ENCODE measurements at places on chromosomes 2 and 18.

- DNase-seq: no peak
These were observed 254.7 kb upstream of the FIGN start for GRCh38 chr2:163990541-163990940.

- no peak for DNase-seq
These were observed 195.5 kb downstream of the ANAPC1 start for GRCh38 chr2:111688482-111688881.

DNA sequence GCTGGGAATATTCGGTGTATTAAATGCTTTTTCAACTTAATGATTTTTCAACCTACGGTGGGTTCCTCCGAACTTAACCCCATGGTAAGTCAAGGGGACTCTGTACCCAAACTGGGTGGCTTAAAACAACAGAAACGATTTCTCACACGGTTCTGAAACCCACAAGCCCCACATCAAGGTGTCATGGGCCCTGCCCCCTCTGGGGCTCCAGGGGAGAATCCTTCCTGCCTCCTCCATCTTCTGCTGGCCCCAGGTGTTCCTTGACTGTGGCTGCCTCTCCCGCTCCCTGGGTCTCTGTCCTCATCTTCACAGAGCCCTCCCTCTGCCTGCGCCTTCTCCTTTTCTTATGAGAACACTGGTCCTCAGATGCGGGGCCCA is 301.3 kb upstream of the SALL3 start:
- no peak for DNase-seq

DNA sequence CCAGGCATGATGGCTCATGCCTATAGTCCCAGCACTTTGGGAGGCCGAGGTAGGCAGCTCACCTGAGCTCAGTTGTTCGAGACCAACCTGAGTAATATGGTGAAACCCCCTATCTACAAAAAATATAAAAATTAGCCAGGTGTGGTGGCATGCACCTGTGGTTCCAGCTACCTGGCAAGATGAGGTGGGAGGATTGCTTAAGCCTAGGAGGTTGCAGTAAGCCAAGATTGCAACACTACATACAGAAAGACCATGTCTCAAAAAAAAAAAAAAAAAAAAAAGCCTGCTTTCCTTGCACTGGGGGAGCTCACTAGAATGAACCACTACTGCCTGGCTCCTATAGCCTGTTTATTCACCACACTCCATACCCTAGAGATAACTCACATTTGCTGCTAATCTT is 7.4 kb upstream of the MAT2A start:
- DNase-seq: no peak

DNA sequence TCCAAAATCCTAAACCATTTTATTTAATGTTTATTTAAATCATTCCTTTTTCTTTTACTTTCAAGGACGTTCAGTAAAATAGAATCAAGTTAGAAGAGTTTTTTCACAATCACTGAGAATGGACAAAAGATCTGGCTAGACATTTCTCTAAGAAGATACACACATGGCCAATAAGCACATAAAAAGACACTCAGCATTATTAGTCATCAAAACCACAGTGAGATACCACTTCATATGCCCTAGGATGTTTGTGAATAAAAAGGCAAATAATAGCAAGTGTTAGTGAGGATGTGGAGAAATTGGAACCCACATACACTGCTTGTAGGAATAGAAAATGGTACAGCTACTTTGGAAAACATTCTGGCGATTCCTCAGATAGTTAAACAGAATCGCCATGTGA is 76.1 kb downstream of the RHBDD1 start:
- no peak for DNase-seq

GRCh38 chr2:118858485-118859156 is 11.2 kb upstream of the EN1 start:
- DNase-seq: no peak

GRCh38 chr2:240713071-240713927 is 21.6 kb downstream of the AQP12A start:
- no peak for DNase-seq

DNA sequence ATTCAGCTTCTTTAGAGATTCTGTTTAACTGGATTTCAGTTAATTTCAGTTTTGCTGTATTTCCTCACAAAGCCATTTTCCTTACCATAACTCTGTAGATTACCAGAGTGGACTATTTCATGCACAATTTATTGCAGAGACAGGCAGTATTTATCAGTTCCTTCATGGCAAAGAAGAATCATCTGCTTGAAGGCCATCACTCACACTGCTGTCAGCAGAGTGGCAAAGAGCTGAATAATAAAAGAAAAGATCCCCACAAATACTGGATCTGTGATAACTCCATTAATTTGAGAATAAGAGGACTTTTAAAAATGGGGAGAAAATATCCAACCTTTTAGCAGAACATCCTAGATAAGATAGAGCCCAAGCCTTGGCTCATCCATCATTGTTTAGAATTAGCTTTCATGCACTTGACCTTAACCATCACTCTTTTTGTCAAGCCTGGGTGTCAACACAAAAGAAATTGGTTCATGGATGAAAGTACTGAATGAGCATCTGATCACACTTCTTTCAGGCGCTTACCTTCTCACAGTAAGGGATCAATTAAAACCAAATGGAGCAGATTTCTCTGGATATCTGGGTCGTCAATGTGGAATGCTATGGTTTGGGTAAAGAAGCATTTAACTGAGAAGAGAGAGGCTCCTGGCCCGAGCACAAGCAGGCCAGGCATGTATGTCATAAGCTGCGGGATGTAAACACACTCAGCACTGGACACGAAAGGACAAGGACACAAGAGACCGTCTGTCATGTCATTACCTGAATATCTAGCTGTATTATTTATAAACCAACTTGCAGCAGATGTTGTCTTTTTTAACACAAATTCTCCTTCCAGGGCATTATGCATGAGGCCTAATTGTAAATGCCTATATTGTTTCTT is 376.2 kb downstream of the ZNF521 start:
- DNase-seq: no peak

- DNase-seq: no peak
These were observed 182.6 kb downstream of the GRB14 start for GRCh38 chr2:164438490-164439205.

Data from activated naive CD4-positive, alpha-beta T cell (primary cell).